NCI-H774 (cell line): ENCODE measurements at places on chromosomes 16 and 17.

- DNase-seq = no peak
Measured at GRCh38 chr16:78225919-78226318, 126.5 kb downstream of the WWOX start.

DNA sequence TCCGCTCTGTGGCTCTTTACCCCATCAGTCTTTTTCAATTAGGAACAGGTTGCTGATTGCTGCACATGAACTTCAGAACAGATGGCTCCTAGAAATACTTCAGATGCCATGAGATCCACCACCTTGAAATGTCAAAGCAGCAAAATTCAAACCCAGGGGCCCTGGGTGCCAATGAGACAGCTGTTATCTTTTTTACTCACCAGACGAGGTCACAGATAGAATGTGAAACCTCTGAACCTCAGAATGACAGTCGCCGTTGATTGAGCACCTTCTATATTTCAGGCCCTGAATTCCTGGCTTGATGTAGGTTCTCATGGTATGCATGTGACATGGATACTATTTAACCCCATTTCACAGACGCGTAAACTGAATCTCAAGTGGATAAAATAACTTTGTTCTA is 63.0 kb downstream of the MAF start:
- no peak for DNase-seq

- DNase-seq = no peak
Measured at GRCh38 chr17:67666028-67666427, 51.7 kb upstream of the NOL11 start.

DNA sequence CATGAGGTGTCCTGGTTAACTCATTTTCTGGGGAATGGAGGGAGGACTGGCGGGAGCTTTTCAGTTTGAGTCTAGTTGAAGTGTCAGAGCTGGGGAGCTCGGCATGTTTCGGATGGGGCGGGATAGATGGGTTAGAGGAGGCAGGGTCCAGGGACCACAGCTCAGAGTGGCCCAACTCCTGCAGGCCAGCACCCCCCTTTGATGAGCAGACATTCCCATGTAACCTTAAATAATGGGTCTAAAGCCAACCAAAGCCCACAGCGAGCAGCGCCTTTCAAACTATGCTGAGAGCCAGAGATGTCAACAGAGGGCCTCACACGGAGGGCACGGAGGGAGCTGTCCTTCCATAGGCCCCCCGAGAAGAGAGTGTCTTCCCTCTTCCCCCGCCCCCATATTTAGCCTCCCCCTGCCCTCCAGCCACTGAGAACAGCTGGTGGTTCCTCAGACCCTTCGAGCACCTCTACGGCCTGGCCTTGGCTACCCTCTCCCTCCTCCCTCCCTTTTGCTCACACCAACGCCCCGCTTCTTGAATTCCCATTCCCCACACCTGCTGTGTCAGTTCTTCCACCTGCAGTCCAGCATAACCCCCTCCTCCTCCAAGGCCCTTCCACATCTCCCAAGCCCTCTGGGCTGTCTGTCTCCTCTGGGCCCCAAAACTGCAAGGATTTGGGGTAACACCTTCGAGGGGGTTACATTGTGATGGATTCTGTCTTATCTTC is 21.8 kb downstream of the RAB11FIP4 start:
- no peak for DNase-seq

- no peak for DNase-seq
Measured at GRCh38 chr17:42775534-42776098, 2.4 kb downstream of the VPS25 start.

GRCh38 chr17:5355421-5356129 is 63.9 kb downstream of the NUP88 start:
- DNase-seq = no peak
